NCI-H2081 treated with DMSO at 0.1 percent for 48 hours (cell line): ENCODE measurements at places on chromosomes 5 and 9.

GRCh38 chr9:99167119-99167518 lies 54.6 kb downstream of the ALG2 start:
- DNase-seq: no peak

- no peak for DNase-seq
These were observed 7.9 kb downstream of the SMARCA2 start for GRCh38 chr9:2023042-2023441.

DNA sequence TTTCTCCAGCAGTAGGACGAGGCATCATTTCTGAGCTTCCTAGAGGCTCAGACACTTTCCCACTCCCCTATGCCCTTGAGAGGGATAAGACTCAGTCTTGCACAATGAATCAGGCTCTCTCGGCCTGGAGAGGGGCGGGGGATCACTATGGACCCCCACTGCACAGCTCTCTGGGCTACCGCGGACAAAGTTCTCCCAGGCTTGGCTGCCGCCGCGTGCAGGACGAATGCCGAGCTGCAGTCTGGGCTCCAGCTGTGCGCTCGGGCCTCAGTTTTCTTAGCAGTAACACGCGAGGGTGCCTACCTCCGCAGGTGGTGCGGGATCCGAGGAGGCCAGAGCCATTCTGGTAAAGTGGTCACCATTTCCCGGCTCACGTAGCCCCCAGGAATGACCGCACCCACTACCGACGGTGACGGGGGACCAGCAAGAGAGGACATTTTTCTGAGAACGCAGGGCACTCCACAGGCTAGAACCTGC lies 3.4 kb upstream of the MYORG start:
- DNase-seq: no peak

DNA sequence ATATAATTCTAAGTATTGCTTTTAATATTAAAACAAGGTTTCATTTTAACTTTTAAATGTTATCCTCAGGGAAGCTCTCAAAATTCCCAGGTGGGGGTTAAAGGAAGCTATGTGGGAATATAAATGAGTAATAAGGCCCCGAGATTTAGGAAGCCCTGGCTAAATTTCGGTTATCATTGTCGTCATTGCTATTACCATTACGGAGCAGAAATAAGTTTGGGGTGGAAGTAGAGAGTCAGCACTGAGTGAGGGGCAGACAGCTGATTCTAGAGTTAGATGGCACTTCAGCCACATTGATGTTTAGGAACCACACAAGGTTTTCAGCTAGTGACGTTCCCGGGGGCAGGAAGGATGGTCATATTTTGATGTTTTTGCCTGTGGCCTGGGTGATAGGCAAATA lies 74.9 kb downstream of the NREP start:
- DNase-seq: no peak

- DNase-seq: no peak
These were observed 2.6 kb downstream of the CDK9 start for GRCh38 chr9:127788337-127789011.

DNA sequence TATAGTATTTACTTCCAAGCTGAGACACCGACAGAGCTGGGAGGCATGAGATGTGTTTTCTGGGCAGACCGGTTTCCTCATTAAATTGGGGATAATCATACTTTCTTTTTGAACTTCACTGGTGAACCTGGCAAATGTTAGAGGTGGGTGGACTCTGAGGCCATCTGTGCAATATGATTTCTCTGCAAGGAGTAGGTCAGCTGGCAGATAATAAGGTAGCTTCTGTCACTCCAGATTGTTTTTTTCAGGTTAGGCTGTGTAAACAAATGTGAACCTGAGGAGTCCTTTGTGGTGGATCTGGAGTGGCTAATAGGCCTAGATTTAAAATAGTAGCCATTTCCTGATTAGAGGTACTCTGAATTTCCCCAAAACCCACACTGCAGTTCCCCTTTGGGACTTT lies 75.4 kb upstream of the S1PR3 start:
- DNase-seq: no peak

DNA sequence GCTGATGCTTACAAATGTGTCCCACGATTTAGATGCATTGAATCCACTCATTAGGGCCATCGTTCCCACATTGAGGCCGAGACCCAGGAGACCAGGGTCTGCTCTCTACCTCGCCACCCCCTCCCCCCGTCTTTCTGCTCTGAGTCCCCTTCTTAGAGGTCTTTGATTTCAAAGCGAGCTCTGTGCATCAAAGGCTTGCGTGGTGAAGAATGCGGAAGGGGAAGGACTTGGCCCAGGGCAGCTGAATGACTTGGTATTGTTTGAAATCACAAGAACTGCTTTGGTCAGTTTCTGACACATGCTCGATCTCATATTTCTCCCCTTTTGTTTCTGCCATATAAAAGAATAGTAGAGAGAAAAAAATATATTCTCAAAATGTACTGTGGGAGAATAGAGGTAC lies 78.3 kb upstream of the IRX1 start:
- no peak for DNase-seq

DNA sequence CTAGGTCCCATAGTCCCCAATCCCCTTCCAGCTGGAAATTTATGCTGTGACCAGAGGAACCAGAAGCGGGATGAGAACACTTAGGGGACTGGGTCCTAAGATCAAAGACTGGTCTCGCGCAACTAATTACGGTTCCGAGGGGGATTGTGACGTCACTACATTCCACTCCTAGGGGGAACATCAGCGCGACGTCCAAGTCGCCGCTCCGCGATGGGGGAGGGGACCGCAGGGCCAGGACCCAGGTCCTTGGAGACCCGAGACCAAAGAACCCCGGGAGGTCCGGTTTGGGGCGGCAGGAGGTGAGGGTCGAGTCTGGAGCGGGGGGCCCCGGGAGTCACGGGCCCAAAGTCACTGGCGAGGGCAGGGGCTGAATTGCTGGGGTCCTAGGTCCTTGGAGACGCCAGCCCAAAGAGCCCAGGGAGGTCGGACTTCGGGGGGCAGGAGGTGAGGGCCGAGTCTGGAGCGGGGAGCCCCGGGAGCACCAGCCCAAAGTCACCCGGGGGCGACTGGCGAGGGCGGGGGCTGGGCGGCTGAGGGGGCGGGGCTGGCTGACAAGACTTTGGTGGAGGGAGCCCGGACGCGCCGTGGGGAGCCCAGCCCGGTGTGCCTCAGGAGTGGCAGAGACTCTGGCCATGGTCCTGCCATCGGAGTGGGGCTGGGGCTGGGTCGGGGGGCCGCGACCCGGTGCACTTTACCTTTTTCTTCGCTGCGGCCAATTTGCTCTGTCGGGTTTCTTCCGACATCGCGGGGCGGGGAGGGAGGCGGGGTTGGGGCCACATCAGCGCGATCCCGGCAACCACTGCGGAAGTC lies at the start of gene GOLGA2:
Gene GOLGA2 (minus strand): TSS at position 810 of the 810 bp plus-strand sequence. CDS start 31 bp downstream, at position 779.
- no peak for DNase-seq

DNA sequence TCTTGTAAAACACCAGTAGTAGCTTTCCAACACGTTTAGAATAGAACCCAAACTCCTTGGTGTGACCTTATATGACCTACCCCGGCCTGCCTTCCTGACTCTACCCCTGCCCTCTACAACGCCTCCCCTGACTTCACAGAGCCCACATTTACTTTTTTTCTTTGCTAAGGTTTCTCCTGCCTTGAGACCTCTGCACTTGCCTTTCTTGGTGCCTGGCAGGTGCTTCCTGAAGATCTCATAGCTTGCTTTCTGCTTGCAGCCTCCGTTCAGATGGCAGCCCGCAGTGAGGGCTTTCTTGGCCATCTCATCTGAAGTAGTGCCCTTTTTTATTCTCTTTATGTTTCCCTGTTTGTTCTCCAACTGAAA lies 24.3 kb downstream of the NUP214 start:
- DNase-seq: no peak

DNA sequence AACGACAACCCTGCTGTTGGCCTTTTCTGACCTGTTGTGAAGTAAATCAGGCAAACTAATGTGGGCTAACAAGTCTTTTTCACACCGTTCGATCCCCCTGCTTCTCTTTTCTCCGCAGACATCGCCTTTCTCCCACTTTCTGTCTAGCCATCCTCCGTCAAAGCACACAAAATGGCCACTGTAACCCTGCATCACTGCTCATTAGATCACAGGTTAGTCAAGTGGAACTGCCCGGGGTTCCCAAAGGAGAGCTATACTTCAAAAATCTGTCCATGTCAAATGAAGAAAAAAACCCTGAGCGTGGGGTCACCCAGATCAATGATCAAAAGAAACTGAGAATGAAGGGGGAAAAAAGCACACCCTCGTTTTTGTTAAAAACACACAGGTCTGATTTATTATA lies 212.1 kb downstream of the ARL15 start:
- no peak for DNase-seq

DNA sequence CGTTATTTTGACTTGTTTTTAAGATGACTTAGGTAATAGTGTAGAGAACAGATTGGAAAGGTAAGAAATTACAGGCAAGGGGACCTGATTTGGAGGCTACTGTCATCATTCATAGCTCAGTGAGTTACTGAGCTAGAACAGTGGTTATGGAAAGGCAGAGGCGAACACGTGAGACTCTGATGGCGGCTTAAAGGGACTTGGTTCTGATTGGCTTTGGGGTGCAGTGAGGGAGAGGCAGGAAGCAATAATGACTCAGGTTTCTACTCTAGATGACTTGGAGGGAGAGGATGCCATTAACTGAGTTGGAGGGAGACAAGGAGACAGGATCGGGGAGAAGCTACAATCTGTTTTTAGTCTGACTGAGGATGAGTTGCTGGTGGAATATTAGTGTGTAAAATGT lies 3.0 kb downstream of the F2RL2 start:
- no peak for DNase-seq

DNA sequence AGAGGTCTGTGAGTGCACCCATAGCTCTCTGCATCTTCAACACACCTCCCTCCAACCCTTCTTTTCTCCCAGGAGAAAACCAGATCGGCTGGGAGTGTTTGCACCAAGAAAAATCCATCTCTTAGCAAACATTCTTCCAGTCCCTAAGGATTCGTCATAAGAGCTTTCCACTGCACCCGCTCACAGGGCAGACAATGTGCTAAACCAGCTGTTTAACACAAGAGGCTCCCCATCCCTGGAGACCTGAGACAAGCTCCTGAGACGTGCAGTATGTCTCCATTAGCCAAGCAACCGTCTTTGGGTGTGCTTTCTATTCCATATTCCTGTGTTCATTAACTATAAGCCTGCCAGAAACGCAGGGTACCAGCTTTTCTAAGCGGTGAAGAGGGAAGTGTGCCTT lies 93.6 kb upstream of the ZNF462 start:
- DNase-seq: no peak

DNA sequence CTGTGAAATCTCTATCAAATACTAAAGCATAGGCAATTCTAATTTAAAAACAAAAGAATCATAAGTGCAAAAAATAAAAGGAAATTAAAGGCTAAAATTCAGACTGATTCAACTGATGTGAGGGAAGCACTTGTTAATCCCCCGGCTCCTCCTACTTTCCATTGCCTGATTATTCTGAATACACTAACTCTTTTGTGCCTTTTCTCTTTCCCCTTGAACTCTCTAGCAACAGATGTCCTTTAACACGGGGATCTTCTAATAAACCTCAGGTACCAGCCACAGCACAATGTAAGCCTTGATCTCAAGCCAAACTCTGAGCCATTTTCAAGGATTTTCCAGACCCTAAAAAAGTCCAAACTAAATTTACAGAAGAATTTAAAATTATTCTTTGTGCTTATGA lies 61.5 kb downstream of the KCNV2 start:
- DNase-seq: no peak

- no peak for DNase-seq
These were observed 314.7 kb downstream of the ENC1 start for GRCh38 chr5:74325866-74326265.

- DNase-seq: no peak
These were observed 57.5 kb upstream of the ADRB2 start for GRCh38 chr5:148768806-148769415.

DNA sequence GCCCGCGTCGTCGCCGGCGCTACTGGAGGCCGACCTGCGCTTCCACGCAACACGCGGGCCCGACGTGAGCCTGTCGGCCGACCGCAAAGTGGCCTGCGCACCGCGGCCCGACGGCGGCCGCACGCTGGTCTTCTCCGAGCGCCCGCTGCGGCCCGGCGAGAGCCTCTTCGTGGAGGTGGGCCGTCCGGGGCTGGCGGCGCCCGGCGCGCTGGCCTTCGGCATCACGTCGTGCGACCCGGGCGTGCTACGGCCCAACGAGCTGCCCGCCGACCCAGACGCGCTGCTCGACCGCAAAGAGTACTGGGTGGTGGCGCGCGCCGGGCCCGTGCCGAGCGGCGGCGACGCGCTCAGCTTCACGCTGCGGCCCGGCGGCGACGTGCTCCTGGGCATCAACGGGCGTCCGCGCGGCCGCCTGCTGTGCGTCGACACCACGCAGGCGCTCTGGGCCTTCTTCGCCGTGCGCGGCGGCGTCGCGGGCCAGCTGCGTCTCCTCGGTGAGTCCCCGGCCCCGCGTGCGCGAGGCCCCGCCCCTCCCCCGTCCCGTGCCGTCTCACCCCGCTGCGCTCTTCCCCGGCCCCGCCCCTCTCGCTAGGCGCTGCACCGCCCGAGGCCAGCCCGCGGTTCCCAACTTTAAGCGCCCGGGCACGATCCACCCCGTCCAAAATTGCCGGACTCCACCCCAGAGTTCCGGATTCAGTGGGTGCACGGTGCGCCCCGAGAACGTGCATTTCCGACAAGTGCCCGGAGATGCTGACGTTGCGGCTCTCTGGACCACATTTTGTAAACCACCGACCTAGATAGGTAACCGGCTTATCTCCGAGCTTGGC lies 42.8 kb downstream of the NEURL1B start:
- no peak for DNase-seq

- DNase-seq: no peak
These were observed 2229.2 kb upstream of the C9orf72 start for GRCh38 chr9:29802454-29802853.

DNA sequence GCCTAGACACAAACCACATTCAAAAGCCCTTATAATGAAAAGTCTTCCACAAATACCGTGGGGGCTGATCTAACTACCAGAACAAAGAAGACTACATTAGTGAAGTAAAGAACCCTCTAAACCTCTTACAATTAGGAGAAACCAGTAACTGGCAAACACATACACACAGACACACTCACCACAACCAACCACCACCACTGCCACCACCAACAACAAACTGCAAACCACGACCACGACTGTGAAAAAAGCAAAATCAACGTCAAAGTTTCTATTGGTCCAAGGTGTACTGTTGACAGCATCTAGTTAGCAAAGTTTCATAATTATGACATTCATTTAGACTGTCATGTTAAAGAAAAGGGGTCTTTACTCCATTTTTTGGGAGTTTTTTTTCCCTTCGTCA lies 2.7 kb downstream of the CDO1 start:
- DNase-seq: no peak

GRCh38 chr9:33012328-33013069 lies 11.1 kb upstream of the APTX start:
- DNase-seq: no peak
